ENCODE measurements at places on chromosomes 2 and 18.

DNA sequence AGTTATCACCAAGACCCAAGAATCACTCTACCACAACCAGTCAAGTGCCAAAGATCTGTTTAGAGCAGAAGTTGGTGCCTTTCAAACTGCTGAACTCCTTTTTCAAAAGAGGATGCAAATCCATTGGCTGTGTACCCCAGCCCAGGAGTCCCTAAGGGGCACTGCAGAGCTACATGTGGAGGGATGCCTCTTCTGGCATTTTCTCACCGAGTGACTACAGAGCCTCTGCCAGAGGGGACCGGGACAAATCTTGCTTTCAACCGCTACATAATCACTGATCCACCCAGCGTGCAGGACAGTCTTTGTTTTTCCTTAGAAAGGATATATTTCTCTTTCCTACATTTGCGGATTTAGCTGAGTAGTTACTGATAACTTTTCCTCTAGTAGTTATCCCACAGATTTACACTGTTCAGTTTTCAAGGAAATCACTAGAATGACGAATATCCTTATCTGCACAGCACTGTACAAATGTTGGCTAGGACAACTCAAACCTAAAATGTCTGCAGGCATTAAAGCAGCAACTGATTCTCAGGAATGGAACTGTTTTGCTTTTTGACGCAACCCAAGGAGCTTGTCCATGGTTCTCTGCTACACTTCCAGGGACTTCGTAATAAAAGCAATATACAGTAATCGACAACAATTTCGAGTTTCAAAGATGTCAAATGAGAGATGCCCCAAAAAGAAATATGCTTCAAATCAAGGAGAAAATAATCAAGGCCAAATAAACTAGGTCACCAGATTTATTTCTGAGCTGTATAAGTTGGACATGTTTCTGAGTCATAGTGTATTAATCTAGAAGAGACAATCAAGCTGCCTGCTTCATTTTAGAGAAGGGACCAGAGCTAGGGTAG lies 24.1 kb downstream of the EPB41L3 start:
- no peak for DNase-seq

GRCh38 chr18:58190842-58191530 lies 147.0 kb downstream of the NEDD4L start:
- DNase-seq = no peak

GRCh38 chr2:181454686-181455450 lies 2.3 kb upstream of the ITGA4 start:
- DNase-seq = no peak

DNA sequence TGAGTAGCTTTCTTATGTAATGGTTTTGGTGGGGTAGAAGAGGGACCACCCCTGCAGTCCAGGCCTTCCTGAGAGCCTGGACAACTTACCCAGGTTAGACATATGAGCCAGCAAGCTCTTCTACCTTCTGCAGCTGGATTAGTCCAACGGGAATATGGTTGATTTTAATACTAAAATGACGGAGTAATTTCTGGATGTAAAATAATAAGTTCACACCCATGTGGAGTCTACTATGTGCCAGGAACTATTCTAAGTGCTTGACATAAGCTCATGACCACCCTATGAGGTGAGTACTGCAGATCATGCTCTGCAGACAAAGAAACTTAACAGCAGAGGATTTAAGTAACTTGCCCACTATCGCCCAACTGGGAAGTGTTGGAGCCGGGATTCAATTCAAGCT lies 45.5 kb downstream of the DPP4 start:
- no peak for DNase-seq

DNA sequence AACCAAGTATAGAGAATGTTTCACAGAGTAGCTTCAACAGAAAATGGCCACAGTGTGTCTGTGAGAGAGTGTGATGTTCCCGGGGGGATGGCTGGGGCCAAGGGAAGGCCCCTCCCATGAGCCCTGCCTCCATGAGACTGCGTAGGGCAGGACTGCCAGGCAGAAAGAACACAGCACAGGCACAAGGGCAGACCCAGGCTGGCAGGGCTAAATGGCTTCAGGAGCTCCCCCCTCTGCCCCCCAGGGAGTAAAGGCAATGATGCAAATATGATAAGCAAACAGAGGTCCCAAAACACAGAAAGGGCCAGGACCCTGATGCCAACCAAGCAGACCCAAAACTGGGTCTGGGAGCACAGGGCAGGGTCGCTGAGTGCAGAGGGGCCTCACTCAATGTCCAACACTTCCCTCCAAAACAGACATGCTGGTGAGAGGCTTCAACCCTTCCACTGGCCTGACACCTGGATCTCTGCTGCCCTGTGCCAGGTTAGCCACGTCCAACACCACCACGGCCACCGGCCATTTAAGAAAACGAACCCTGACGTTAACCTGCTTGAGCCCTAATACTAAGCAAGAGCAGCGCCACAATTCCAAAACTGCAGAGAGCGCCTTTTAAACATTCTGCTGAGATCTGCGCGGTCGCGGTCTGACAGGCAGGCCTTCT lies 90.3 kb downstream of the HDAC4 start:
- no peak for DNase-seq

GRCh38 chr2:155770516-155770915 lies 562.0 kb downstream of the NR4A2 start:
- no peak for DNase-seq

GRCh38 chr18:68480196-68480595 lies 234.7 kb downstream of the TMX3 start:
- DNase-seq = no peak

- DNase-seq = no peak
Observed at GRCh38 chr18:74817576-74817975, 219.9 kb downstream of the ZNF407 start.

DNA sequence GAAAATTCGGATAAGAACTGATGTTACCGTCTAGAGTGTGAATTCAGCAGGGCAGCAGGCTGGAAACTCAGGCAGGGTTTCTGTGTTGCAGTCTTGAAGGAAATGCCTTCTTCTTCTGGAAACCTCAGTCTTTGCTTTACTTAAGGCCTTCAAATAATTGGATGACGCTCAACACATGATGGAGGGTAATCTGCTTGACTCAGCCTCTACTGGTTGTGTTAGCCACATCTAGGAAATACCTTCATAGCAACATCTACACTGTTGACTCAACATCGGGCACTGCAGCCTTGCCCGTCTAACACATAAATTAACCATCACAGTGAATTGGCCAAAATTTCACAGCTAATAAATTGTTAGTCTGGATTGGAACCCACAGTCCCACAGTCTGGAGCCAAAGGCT lies 37.2 kb downstream of the YPEL5 start:
- DNase-seq = no peak

DNA sequence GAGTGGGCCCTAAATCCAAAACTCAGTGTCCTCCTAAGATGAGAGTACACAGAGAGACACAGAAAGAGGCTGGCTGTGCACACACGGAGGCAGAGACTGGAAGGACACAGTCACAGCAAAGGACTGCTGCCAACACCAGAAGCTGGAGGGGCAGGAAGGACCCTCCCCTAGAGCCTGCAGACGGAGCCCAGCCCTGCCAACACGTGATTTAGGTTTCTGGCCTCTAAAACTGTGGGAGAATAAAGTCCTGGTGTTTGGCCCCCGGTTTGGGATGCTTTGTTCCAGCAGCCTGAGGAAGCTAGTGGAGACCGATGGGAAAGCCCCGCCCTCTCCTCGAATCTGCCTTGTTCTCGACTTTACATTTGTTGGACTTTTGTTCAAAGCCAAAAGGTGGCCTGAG lies 10.6 kb downstream of the CNDP1 start:
- DNase-seq = no peak

- no peak for DNase-seq
Observed at GRCh38 chr2:50875561-50875960, 156.4 kb downstream of the NRXN1 start.

DNA sequence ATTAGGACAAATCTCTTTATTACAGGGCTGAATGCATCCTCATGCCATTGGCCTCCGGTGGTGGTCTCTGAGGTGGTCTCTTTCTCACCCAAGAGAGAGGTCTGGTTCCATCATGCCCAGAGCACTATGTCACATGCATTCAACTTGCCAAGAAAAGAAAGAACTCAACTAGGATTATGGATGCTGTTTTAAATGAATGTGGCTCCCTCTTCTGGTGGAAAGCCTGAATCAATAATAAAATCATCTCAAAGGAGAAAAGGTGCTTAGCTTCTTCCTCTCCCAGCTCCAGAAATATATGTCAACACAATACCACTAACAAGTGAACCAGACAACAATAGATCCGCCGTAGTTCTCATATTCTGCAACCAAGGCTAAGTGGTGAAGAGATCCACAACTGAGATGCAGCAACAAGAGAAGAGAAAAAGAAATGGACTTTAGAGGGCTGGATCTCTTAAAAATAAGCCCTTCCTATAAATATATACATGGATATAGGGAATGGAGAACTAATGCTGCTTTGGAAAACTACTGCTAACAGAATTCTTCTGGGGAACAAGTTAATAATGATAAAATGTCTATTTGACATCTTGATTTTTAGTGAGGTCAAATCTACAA lies 396.8 kb downstream of the NCKAP5 start:
- peak; percentile 43 for DNase-seq

GRCh38 chr18:31500051-31500688 lies 2.2 kb downstream of the DSG2 start:
- DNase-seq = no peak

DNA sequence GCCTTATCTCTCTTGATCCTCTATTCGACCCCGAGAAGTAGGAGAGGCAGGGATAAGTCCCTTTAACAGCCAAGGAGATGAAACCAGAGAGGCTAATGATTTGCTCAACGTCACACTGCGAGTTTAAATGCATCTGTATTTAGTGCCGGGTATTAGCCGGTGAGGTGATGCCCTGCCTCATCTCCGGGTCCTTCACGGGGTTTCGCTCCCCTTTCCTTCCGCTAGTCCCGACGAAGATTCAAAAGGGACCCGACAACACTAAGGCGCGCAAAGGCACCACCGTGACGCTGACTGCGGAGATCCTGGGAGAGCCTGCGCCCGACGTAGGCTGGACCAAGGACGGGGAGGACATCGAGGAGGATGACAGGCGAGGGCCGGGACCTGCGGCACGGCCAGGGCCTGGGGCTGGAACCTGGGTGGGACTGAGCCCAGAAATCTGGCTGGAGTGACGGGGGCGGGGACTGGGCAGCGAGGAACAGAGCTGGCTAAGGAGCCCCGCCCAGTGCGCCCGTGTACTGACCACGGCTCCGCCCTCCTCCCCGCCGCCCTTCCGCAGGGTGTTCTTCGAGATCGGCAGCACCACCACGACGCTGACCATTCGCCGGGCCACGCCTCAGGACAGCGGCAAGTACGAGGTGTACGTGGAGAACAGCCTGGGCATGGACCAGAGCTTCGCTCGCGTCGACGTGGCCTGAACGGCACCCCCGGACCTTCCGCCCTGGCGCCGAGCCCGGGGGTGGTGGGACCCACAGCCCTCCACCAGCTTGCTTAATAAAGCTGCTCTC lies 1.0 kb upstream of the GMPPA start:
- peak; percentile 46 for DNase-seq

DNA sequence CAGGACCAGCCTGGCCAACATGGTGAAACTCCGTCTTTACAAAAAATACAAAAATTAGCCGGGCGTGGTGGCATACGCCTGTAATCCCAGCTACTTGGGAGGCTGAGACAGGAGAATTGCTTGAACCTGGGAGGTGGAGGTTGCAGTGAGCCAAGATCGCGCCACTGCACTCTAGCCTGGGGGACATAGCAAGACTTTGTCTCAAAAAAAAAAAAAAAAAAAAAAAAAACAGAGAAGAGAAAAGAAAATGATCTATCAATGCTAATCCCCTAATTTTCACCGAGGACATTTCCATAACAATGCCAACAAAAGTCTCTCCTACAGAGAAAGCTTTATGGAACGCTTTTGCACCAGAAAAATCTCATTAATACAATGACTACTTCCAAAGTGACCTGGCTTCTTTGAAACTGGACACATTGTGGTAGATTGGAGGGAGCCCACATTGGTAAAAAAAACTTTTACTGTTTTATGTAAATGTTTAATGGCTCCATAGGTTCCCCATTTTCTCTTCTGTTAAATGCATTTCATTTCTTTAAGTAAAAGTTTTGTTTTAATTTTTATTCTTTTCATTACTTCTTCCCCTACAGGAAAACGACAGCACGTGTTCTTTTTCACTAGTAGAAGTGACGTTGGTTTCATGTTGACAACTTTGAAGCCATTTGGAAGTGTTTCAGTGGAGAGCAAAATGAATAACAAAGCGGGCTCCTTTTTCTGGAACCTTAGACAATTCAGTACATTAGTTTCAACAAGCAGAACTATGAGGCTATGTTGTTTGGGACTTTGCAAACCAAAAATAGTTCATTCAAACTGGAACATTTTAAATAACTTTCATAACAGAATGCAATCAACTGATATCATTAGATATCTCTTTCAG lies 888 bp downstream of the FASTKD2 start:
- no peak for DNase-seq

DNA sequence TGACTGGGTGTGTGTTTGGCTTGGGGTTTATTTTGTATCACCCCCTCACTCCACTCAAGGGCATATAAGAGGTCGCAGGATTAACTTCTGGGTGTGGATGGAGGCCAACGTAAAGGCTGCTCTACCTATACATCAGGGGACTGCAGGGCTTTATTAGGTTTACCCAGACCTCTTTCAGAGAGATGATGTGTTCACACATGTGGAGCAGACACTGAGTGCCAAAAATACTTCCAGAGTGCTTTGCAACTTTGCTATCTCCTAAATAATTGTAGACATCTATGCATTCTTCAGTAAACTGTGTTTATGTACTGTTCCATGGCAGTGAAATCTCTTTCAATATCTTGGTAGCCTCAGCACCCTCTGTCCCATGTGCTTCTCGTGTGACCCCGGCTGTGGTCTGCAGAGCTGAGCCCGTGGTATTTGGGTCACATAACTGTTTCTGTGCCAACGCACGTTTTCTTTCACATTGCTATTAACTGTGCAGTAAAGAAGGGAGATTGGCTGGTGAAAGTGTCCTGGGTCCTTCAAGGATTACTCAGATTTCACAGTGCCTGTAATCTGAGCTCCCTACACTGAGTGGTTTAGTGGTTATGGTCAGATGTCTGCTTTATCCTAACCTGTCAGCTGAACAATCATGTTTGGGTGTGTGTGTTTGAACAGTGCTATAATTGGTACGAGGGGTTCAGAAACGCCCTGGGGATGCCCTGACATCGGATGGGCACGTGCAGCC lies 208.1 kb downstream of the VAPA start:
- no peak for DNase-seq

- no peak for DNase-seq
Observed at GRCh38 chr2:124610866-124611265, 585.8 kb downstream of the CNTNAP5 start.

DNA sequence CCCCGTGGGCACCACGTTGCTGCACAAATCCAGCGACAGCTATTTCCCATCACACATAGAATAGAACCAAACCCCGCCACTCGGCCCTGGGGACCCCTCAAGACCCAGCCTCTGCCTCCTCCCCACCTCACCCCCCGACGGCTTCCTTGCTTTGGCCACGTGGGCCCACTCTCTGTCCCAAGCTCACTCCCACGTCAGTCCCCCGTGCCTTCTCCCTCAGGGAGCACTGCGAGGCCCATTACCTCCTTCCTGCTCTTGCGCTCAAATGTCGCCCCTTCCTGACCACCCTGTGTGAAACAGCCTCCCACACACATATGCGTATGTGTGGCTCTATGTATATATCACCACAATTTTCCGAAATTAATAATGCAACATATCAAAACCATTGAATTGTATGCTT lies 239.7 kb downstream of the SH3BP4 start:
- no peak for DNase-seq

Data from AG04450 (cell line).